ENCODE measurements at places on chromosomes 4 and X.

- peak; percentile 40 for DNase-seq
These were observed at the start of gene SLC10A4 for GRCh38 chr4:48483006-48483776. TSS of gene SLC10A4 (plus strand) at chr4:48483343. CDS start at chr4:48483562, 219 bp downstream.

DNA sequence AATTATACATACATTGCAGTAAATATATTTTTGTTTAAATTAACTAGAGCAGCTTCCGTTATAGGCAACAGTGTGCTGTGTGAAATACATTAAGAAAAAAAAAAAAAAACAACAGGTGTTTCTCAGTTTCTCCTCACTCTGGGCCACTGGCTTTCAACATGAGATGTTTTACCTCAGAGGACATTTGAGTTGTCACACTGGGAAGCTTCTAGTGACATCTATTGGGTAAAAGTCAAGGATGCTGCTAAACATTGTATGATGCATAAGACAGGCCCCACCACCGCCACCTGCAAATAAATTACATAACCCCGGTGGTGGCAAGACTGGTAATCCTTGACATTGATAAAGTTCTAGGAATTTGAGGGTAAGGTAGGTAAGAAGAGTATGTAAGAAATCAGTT lies 1512.2 kb downstream of the C4orf33 start:
- no peak for DNase-seq

GRCh38 chr4:29908276-29908675 lies 811.9 kb upstream of the PCDH7 start:
- no peak for DNase-seq

DNA sequence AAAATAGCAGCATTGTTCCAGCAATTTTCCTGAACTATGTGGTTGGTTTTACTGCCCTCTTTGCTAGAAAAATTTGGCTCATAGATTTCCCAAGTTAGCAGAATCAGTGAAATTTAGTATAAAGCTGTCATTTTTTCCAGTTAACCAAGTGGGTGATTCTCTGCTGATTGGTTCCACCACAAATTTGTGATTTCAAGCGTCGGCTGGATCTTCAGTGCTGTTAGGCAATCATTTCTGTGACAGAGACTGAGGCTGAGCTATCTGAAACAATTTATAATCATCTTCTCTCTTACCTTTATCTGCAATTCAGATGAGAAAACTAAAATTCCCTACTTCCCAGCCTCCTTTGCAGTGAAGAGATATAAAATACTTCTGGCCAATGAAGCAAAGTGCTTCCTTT lies 68.6 kb upstream of the OTUD4 start:
- DNase-seq = no peak

GRCh38 chrX:150849996-150850720 lies 48.3 kb downstream of the CD99L2 start:
- no peak for DNase-seq

- DNase-seq = no peak
These were observed 336.1 kb downstream of the UNC5C start for GRCh38 chr4:95212692-95213091.

GRCh38 chr4:74414149-74414809 lies 30.7 kb upstream of the AREG start:
- no peak for DNase-seq

- no peak for DNase-seq
These were observed 170.9 kb upstream of the CPEB2 start for GRCh38 chr4:14831416-14831815.

- no peak for DNase-seq
These were observed 69.8 kb upstream of the SMARCA5 start for GRCh38 chr4:143443728-143444127.

DNA sequence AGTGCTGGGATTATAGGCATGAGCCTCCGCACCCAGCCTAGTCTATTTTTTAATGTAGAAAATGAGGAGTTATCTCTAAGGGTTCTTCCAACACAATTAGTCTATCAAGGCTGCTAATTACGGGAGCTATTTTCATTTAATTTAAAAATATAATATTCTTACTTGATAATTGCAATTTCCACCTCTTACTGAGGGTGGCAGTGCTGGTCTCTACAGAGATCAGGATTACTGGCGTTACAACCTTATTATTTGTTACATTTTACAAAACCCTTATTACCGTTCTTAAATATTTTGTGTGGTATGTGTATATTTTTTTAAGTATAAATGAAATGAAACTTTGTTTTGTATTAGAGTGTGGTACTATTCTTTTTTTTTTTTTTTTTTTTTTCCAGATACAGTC lies 17.6 kb upstream of the GK start:
- no peak for DNase-seq

DNA sequence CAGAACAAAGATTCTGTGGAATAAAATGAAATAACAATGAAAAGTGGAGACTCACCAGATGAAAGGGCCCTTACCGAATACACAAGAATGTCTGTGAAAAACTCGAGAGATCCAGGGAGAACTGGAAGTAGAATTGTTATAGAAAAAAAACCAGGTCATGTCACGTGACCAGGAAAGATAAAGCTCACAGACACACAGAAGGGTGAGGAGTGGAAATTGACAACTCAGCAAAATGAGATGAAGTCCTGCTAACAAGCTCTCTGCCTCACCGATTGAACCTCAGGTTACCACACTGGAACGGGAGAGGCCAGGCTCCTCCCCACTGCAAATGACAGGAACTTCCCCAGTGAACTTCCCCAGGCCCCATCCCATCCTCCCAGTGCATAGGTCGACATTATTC lies 1618.0 kb upstream of the PCDH10 start:
- DNase-seq = no peak

DNA sequence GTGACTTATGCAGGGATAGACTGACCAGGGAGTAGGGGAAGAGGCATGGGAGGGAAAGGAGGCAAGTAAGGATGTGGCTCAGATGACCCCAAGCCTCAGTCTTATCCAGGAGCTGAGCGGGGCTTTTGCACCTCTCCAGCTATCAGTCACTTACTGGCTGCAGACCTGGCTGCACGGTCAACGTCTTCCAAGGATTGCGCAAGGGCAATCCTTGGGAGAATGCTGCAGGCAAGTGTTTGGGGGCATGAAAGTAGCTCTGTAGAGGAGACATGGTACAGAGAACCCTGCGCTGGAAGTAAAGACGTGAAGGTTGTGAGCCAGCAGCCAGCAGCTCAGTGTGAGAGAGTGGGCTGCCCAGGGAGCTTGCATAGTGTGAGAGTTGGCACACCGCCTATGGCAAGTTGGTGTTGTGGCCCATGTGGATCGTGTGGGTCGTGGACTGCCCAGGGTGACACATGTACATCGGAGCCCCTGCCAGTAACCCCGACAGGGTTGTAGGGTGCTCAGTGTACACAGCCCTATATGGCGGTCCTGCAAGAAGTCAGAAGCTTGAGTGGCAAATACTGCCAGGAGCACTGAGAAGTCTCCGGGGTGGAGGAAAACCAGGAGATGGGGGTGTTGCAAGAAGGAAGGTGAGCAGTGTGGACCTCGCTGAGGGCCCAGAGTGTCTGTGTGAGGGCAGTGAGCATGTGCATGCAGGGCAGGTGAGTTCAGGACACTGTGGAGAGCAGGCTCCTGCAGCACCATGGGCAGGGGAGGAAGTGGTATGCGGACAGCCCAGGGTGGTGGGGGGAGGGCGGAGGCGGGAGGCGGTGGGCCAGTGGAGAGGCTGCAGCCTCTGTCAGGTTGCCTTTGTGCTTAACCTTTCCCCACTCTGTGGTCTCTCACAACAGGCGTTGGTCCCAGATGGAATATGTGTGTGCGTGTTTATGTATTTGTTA lies 50.9 kb downstream of the KIT start:
- DNase-seq = no peak

GRCh38 chrX:154840856-154841255 lies 6.4 kb upstream of the SMIM9 start:
- no peak for DNase-seq

- no peak for DNase-seq
These were observed 8.7 kb upstream of the SHOX start for GRCh38 chrX:621705-622503.

GRCh38 chr4:55405073-55405472 lies 9.3 kb downstream of the TMEM165 start:
- no peak for DNase-seq

DNA sequence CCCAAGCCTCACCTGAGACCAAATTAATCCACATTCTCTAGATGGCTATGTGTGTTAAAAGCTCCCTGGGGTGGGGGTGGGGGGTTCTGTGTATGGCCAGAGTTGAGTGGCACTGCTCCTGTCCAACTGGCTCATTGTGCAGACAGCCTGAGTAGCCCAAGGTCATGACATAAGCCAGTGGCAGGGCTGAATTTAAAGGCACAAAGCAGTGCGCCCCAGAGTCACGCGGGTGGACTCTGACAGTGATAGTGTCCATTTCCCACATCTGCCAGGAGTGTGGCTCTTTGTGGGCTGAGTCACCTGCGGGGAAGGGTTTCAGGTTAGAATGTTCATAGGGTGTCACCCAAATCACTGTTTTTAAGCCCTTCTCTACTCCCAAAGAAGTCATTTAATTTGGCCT lies 45.4 kb downstream of the SCD5 start:
- no peak for DNase-seq

GRCh38 chr4:11264841-11265240 lies 163.9 kb downstream of the HS3ST1 start:
- DNase-seq = no peak
